Endothelial cell (in vitro differentiated cells): ENCODE measurements at places on chromosomes 3 and 15.

- DNase-seq, result no peak
Observed at GRCh38 chr15:70627734-70628548, 135.4 kb downstream of the UACA start.

DNA sequence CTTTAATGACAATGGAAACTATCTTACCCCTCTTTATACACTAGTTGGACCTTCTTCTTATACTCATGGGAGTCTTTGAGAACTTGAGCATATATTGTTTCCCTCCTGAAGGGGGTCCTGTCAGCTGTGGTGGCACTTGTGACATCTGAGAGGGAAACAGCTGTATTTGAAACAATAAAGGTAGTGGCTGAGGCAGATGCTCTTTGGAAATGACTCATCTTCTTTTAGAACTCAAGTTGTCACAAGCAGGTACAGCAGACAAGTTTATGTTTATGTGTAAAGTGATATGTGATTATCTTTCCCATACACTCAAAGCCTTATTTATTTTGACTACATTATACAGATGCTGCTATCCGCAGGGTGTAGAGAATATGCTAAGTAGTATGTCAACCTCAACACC lies 220.0 kb upstream of the GRM7 start:
- DNase-seq, result no peak

DNA sequence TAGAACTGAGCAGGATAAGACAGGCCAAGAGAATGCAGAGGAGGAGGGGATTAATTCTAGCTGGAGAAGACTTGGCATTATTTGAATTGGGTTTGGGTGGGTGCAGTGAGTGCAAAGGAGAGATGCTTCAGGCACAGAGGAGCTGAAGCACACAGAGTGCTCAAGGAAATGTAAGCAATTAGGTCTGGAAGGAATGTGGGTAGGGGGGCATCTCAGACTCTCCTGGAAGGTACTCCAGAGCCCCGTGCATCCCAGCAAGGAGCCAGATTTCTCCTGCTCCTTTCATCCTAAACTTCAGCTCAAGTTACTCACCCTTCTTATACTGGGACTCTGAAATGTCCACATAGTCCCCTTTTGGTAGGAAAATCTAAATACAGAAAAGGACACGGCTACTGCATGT lies 143.6 kb upstream of the PFN2 start:
- DNase-seq, result no peak

DNA sequence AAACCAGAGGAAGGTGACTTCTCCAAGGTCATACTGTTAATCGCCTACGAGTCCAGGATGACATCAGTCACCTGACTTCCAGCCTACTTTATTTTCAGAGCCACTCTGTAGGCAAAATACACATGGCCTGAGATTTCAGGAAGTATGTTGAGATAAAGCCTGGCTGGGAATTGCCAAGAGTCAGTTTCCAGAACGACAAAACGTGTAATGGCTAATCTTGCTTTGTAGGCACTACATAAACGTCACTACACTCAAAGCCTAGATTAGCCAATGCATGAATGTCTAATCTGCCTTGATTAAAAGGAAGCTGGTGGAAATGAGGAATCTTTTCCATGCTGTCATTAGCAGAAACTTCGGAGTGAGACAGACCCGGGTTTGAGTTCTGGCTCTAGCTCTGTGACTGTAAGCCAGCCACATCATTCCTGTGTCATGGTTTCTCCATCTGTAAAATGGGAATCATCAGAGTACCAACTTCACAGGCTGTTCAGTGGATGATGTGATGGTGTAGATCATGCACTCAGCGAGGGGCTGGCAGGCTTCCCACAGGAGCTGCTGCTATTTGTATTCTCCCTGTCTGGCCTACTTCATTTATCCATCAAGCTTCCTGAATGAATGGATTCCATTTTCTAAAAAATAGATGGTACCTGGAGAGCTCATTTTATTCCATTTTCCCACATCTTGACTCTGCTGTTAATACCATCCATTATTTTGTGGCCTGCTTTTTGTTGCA lies 241.9 kb downstream of the XXYLT1 start:
- DNase-seq, result no peak

- no peak for DNase-seq
Observed at GRCh38 chr15:74387141-74387541, 19.7 kb upstream of the CYP11A1 start.

GRCh38 chr15:65286069-65286703 lies 497 bp downstream of the PARP16 start:
- peak; percentile 43 for DNase-seq
